ENCODE measurements at places on chromosomes 1 and 21.

DNA sequence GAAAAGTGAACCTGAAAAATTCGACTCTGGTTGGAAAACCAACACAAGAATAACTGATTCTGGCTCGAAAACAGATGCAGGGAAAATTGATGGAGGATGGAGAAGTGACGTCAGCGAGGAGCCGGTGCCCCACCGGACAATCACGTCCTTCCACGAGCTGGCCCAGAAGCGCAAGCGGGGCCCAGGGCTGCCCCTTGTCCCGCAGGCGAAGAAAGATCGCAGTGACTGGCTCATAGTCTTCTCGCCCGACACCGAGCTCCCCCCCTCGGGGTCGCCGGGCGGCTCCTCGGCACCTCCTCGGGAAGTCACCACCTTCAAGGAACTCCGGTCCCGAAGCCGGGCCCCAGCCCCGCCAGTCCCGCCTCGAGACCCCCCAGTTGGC lies 1.9 kb downstream of the RUSC1 start:
- no peak for DNase-seq

DNA sequence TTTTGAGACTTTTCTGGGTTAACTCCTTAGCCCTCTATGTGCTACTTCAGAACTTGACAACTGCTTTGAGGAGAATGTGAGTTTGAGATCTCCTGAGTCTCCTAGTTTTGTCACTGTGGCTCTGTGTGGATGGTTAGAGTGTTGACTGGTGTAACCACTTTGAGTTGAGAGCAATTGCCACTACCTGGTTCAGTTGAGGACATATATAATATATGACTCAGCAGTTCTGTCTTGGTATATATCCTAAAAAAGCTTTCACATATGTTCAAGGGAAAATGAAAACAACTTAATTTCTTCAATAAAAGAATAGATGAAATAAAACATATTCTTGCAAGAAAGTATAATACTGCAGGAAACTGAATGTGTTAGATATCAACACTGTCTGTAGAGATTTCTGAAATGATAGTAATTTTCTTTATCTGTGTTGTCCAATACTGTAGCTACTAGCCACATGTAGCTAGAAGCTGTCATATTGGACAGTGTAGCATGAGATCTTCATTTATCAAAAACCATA lies 96.7 kb upstream of the QSOX1 start:
- no peak for DNase-seq

DNA sequence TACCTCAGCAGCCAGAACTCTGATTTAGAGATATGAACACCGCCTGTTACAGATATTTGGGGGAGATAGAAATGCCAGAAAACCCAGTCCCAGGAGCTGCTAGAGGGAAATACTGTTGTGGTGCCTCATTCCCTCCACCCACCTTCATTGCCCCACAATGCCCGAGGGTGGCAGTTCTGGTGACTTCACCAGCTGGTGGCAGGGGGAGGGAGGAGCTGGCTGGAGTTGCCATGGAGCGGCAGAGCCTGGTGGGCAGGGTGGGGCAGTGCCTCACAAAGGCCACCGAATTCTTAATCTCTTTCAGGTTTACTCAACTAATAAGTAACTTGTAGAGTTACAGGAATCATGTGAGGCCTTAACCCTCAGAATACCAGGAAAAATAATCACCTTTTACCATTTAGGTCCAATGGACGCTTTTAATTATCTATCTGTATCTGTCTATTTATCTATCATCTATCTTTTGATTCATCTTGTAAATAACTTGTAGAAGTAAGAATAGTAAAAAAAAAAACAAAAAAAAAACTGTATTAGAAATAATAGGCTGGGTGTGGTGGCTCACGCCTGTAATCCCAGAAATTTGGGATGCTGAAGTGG lies 11.7 kb upstream of the S100A11 start:
- no peak for DNase-seq

GRCh38 chr21:35861661-35862060 lies 198.7 kb downstream of the SETD4 start:
- DNase-seq, result no peak

- no peak for DNase-seq
Measured at GRCh38 chr1:51842261-51842660, 36.3 kb downstream of the NRDC start.

DNA sequence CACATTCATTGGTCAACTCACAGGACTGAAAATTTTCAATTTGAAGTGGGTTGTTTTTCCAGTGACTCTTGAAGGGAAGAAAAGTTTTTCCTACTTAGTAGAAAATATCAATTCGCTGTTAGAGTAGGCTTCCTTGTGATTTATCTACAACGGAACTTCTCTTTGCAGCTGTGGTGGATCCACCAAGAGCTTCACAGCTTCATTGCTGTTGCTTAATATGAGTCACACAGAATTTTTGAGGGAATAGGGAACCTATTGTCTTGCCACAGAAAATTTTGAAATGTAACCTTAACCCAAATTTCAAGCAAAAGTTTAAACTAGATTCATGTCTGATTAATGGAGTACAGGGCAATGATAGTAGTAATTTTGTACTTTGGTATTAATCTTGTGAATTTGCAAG lies 58.4 kb upstream of the IFI44L start:
- DNase-seq, result no peak

DNA sequence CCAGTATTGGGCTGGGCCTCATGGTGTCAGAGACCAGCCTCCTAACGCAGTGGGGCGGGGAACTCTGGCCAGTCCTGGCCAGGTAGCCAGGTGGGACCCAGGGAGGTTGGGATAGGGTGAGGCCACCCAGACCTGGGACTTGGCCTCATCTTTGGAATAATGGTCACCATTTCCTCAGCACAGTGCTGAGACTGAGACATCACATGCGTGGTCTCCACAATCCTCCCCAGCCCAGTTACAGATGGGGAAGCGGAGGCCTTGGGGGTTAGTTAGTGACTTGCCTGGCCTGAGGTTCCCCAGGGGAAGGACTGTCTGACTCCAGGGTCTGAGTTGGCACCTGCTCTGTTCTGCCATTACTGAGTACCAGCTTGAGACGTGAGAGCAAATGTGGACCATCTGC lies 77.9 kb upstream of the CASZ1 start:
- no peak for DNase-seq

DNA sequence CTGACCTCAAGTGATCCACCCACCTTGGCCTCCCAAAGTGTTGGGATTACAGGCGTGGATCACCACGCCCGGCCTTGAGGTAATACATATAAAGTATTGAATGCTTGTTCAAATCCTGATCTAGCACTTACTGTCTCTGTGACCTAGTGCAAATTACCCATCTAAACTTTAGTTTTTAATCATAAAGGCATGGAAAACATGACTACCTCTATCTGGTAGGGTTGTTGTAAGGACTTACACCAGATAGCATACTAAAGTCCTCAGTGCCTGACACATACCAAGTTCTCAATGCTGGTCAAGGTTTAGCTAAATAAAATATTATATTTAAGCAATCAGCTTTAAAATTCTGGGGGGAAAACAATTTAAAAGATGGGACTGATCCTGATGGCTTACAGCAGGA lies 38.3 kb downstream of the RAB3GAP2 start:
- no peak for DNase-seq

DNA sequence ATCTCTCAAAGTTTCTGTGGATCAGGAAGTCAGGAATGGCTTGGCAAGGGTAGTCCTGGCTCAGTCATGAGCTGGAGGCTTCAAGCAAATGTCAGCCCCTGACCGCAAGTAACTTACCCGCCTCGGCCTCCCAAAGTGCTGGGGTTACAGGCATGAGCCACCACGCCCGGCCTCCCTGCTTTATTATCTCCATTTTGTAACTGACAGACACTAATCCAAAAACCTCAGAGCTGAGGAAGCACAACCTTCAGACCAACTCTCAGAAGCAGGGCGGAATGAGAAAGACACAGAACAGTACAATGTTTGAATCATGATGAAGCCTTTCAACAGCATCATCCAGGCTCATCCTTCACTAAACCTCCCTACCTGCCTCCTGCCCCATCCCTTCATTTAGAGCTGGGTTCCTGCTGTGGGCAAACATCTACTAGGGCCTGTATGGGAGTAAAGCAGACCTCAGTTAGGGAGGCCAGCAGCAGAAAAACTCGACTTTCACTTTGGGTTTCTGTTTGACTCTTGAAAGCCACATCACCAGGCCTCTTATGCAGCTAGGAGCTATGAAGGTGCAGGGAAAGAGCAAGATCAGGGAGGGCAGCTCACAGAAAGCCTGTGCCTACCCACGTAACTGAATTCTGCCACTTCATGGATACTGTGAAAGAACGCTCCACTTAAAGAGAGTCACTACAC lies 84.4 kb upstream of the RAB4A start:
- DNase-seq, result no peak

DNA sequence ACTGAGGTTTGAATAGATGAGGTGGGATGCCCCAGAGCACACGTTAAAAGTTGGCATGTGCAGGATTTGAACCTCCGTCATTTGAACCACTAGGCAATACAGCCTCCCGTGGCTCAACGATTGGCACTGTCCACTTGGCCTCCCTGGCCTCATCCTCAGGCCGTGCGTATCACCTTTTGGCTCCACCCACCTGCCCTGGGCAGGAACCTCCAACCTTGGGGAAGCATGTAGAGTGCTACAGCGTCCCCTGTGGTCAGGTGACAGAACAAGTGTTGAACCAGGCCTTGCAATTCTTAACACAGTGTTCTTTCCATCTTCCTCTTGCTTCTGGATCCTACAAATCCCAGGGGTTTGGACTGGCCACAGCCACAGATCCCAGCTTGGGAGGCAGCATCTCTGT lies 112.6 kb downstream of the PAX7 start:
- no peak for DNase-seq

GRCh38 chr1:57615956-57616355 lies 192.1 kb upstream of the DAB1 start:
- DNase-seq, result no peak

DNA sequence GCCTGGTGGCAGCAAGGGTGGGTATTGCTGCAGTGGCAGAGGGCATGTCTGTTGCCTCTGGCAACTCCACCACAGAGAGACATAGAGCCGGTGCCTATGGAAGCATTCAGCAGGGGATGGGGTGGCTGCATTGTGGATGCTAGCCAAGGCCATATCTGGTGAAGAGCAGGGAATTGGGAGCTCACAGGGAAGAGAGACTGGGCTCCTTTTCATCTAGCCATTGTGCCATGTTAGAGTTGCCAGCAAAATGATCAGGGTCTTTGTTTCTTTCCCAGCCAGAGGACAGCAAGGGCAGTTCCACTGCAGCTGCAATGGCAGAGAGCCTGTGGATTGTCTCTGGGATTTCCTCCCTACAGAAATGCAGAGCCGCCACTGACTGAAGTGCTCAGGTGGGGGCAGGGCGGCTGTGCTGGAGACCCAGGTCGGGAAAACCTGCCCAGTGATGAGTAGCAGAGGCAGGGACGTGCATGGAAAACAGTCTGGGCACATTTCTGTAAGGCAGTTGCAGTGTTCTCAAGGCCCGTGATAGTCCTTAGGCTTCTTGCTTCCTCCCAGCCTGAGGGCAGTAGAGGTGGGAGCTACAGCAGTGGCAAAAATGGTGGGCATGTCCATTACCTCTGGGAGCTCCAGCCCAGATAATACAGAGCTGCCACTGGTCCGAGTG lies 40.2 kb upstream of the CYP4X1 start:
- no peak for DNase-seq

DNA sequence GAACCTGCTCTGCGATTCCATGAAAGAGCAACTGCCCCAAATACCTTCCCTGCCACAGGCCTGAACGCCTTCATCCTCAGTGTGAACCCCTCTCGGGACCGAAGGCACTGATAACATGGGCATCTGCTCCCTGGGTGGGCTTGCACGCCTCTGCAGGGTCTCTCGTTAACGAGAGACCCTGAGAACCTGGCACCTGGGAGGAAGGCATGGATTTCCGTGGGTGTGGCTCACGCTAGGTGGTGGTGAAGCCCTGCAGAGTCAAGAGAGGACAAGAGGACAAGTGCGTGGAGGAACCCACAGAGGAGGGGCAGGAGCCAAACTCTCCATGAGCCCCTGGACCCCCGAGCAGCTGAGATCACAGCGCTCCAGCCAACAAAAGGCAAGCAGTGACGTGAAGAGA lies 26.8 kb upstream of the COL6A2 start:
- DNase-seq, result no peak
